ENCODE measurements at places on chromosomes 12 and 14. TPM values are rescaled to one million over a fixed set of nuclear protein-coding genes. Genes with fewer than 3 reads are reported as not detected.

DNA sequence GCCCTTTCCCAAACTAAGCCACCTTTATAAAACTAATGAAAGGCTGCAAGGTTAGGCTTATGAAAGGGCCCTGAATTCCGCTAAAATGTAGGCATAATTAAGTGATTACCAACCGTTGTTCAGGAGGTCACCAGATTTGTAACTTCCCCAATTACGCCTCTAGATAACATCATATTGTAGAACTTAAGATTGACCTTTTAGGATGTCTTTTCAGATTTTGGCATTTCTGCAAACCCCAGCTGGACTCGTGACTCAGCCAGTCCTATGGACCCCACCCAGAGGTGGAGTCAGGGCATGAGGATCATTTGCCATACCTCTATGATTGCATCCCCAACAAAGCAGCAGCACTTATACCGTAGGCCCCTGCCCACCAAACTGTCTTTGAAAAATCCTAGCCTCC lies 3.7 kb upstream of the LPCAT3 start:
- no peaks in the 10 kb centered on the region for H3K36me3 ChIP-seq
- no peak overlapping the region for H3K27ac ChIP-seq
- no peaks in the 10 kb centered on the region for H3K27me3 ChIP-seq
- peaks cover 10% of the 10 kb centered on the region for H3K4me1 ChIP-seq
- no peak overlapping the region for H3K4me3 ChIP-seq

DNA sequence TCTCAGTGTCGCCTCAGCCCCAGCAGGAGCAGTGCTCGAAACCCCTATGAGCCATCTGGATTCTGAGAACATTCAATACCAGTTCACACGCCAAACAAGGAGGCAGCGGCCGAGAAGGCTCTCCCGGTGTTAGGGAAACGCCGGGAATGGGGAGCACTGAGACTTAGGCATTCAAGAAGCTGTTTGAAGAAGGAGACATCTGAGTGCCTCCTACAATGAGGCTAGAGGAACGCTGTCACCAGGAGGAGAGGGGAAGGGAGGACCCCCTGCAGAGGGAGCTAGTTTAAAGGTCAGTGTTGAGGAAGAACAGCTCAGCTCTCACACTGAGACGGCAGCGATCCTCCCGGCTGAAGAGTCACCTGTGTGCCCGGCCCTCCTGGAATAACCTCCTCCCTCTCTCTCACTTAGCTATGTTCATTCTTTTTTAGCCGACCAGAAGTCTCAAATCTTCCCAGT lies 69.9 kb downstream of the SERPINA3 start:
- no peaks in the 10 kb centered on the region for H3K36me3 ChIP-seq
- no peaks in the 10 kb centered on the region for H3K27me3 ChIP-seq
- no peak overlapping the region for H3K4me3 ChIP-seq
- no peak overlapping the region for H3K27ac ChIP-seq

GRCh38 chr12:643475-644302 lies 19.6 kb downstream of the NINJ2 start:
- H3K27ac ChIP-seq: no peak overlapping the region
- DNase-seq: no peak
- H3K4me3 ChIP-seq: no peak overlapping the region

GRCh38 chr14:29858299-29858698 lies 69.3 kb downstream of the PRKD1 start:
- DNase-seq: no peak
- H3K4me3 ChIP-seq: no peak overlapping the region
- no peaks in the 10 kb centered on the region for H3K36me3 ChIP-seq
- H3K27me3 ChIP-seq: no peaks in the 10 kb centered on the region

DNA sequence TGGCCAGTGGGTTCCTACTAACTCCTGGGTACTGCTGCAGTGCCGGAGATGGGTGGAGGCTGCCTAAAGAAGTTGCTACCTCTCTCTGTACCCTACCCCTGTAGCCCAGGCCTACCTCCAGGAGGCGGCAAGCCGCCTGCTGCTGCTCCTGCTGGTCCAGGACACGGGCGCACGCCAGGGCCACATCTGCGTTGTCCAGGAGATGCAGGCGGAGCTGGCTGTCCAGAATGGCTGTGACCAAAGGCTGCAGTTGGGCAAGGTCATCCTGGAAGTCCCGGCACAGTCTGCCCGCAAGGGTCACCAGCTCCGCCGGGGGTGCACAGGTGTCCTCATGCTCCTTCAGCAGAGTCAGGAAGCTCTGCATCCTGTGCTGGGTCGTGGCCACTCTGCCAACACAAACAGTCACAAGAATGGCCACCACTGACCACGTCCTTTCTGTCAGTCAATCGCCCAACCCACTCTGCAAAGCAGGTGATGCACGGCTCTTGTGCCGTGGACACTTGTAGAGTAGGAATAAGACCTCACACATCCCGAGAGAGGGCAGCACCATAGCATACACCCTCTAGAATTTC lies 1.6 kb downstream of the ANHX start:
- no peak overlapping the region for H3K4me3 ChIP-seq
- H3K4me1 ChIP-seq: no peaks in the 10 kb centered on the region
- H3K27ac ChIP-seq: no peak overlapping the region
- no peak for DNase-seq
- no peaks in the 10 kb centered on the region for H3K36me3 ChIP-seq

DNA sequence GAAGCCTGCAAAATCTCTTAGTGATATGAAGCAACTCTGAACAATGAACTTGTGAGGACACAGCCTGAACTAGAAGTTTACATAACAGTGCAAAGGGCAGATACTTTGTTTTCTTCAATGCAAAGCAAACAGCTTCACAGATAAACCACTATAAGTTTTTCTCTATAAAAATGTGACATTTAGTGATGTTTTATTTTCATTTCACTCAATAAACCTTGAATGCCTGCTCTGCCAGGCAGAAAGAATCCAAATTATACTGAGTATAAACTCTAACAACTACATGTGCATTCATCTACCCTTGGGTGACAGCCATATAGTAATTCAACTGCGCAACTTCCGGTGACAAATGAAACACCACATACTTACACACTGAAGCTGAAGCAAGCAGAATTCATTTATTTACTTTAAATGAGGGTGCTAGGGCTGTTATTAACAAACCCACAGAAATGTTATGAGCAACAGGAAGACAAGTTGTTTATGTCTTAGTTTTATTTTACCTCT lies 10.3 kb downstream of the DCP1B start:
- H3K4me3 ChIP-seq: no peak overlapping the region
- peak overlapping the region; percentile 87 for H3K27ac ChIP-seq
- H3K36me3 ChIP-seq: 0 out of 2 replicates have a peak, but pooled peaks cover 3% of the 10 kb centered on the region
- peaks cover 20% of the 10 kb centered on the region for H3K4me1 ChIP-seq

DNA sequence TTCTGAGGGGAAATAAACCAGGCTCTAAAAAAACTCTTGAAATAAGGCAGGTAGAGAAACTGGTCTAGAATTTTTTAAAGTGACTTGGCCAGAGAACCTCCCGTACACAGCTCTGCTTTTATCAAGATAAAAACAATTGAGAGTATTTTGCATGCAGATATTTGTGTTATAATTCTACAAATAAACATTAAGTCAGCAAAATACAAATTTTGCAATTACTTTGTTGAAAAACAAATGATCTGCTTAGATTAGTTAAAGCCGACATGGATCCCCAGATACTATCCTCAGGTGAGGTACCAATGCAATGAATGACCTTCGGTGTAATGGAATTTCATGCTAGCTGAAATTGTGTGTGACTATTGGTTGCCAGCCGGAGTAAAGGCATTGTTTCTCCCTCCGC lies 197.2 kb downstream of the SOX5 start:
- no peaks in the 10 kb centered on the region for H3K36me3 ChIP-seq
- no peak overlapping the region for H3K27ac ChIP-seq
- no peak for DNase-seq
- H3K4me1 ChIP-seq: no peaks in the 10 kb centered on the region
- H3K4me3 ChIP-seq: no peak overlapping the region

DNA sequence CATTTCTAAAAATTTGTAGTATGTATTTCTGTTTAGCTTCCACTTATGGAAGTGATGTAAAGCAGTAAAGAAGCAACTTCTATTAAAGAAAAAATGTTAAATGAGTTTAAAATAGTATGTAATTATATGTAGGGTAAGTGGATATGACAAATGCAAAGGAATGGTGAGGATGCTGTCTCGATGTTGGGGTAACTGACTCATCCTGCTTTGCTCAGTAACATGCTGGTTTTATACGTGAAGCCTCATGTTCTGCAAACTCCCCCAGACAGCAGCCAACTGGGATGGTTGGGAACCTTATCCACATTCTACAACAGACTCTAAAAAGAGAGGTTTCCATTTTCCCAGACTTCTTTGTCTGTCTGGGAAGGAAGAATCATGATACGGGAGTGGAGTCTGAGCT lies 1006.4 kb upstream of the TMEM132C start:
- H3K36me3 ChIP-seq: no peaks in the 10 kb centered on the region
- no peaks in the 10 kb centered on the region for H3K4me1 ChIP-seq
- no peak overlapping the region for H3K4me3 ChIP-seq

GRCh38 chr14:59342516-59343484 lies 122.4 kb downstream of the GPR135 start:
- H3K4me1 ChIP-seq: peaks cover 26% of the 10 kb centered on the region
- peak; percentile 95 for DNase-seq
- H3K36me3 ChIP-seq: peaks cover 10% of the 10 kb centered on the region
- peak overlapping the region; percentile 16 for H3K4me3 ChIP-seq
- no peaks in the 10 kb centered on the region for H3K27me3 ChIP-seq

- H3K4me1 ChIP-seq: peaks cover 16% of the 10 kb centered on the region
- H3K27ac ChIP-seq: no peak overlapping the region
- DNase-seq: no peak
Measured at GRCh38 chr12:29149691-29150281, 708 bp downstream of the FAR2 start.

DNA sequence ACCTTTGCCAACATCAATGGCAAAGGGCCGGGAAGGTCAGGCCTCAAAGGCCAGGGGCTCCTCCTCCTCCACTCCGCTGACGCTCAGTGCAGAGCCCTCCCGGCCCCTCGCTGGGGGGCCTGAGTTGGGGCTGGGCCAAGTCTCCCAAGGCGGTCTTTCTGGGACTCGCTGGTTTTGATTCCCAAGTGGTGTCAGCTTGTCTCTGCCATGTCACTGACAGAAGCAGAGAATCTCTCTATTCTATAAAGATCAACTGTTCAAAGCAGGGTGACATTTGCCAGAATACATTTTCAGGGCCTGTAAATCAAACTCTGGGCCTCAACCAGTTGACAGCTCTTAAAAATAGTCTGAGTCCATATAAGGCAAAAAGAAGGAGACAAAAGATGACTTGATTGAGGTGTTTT lies 75.9 kb downstream of the CCDC88C start:
- H3K4me1 ChIP-seq: peaks cover 11% of the 10 kb centered on the region
- no peak for DNase-seq
- H3K4me3 ChIP-seq: no peak overlapping the region
- no peak overlapping the region for H3K27ac ChIP-seq

DNA sequence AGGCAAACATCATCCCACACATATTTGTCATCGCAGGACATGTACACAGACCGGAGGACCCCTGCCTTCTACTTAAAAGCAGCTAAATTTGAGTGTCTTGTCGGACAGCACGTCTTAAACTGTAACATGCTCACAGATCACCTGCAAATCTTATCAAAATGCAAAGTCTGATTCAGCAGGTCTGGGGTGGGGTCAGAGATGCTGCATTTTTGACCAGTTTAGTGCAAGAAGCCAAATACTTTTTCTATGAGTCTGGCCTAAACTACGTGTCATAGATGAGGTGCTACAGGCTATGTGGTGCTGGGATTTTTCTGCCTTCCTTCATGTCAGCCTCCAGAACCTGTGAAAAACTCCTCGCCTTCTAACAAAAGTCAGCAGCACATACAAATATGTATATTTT lies 178.8 kb upstream of the LHX5 start:
- H3K27ac ChIP-seq: no peak overlapping the region
- peaks cover 11% of the 10 kb centered on the region for H3K4me1 ChIP-seq
- no peaks in the 10 kb centered on the region for H3K36me3 ChIP-seq

- no peaks in the 10 kb centered on the region for H3K36me3 ChIP-seq
- peak overlapping the region; percentile 34 for H3K4me3 ChIP-seq
- no peaks in the 10 kb centered on the region for H3K27me3 ChIP-seq
Measured at GRCh38 chr12:68237078-68237477, 11.5 kb upstream of the IL26 start.

GRCh38 chr12:66548338-66549049 lies 130.4 kb downstream of the GRIP1 start:
- no peaks in the 10 kb centered on the region for H3K4me1 ChIP-seq
- no peaks in the 10 kb centered on the region for H3K27me3 ChIP-seq
- H3K27ac ChIP-seq: no peak overlapping the region

ESR2 gene
- total RNA-seq: 0.35 TPM

TBC1D30 gene
- 16.8 TPM for total RNA-seq

TCL1A gene
- total RNA-seq: not detected

TDRD9 gene
- 0.12 TPM for total RNA-seq

TMEM260 gene
- 28.6 TPM for total RNA-seq

ORAI1 gene
- total RNA-seq: 35.0 TPM

CBLN3 gene
- total RNA-seq: 3.4 TPM

RNASE1 gene
- total RNA-seq: 0.51 TPM

SMOC1 gene
- not detected for total RNA-seq

NEMF gene
- 52.9 TPM for total RNA-seq
